ENCODE measurements at places on chromosomes 6 and 20.
A peak's percentile ranks its signal among the peaks of the same experiment; 100 is the strongest.

DNA sequence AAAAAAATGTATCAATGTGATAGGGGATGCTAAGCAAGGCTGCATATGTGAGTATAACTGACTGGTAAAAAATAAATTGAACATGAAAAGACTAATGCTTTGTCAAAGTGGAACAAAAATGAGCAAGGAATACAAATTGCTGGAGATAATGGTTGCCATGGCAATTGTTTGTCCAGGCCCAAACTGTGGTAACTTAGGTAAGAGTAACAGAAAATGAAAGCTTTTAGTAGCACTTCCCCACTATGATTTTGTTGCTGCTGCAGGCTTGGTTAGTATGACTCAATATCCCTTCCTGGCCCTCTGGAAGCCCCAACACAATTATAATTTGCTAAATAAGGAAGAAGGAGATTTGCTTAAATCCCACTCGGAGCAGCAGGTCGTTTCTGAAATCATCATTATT, 577.1 kb downstream of the DOK5 start:
- no peaks in the 10 kb centered on the region for H3K27me3 ChIP-seq
- no peak for DNase-seq
- H3K27ac ChIP-seq, result no peak overlapping the region
- H3K4me1 ChIP-seq, result no peaks in the 10 kb centered on the region
- H3K36me3 ChIP-seq, result no peaks in the 10 kb centered on the region
- no peak overlapping the region for H3K4me3 ChIP-seq

- no peak for DNase-seq
- no peaks in the 10 kb centered on the region for H3K27me3 ChIP-seq
- no peaks in the 10 kb centered on the region for H3K4me1 ChIP-seq
- H3K36me3 ChIP-seq, result no peaks in the 10 kb centered on the region
Observed at GRCh38 chr6:139126255-139126654, 8.6 kb upstream of the HECA start.

GRCh38 chr6:111381123-111381522, 101.9 kb downstream of the REV3L start:
- no peak overlapping the region for H3K27ac ChIP-seq
- H3K36me3 ChIP-seq, result peaks cover 6% of the 10 kb centered on the region
- DNase-seq, result no peak
- no peaks in the 10 kb centered on the region for H3K4me1 ChIP-seq
- H3K4me3 ChIP-seq, result no peak overlapping the region

DNA sequence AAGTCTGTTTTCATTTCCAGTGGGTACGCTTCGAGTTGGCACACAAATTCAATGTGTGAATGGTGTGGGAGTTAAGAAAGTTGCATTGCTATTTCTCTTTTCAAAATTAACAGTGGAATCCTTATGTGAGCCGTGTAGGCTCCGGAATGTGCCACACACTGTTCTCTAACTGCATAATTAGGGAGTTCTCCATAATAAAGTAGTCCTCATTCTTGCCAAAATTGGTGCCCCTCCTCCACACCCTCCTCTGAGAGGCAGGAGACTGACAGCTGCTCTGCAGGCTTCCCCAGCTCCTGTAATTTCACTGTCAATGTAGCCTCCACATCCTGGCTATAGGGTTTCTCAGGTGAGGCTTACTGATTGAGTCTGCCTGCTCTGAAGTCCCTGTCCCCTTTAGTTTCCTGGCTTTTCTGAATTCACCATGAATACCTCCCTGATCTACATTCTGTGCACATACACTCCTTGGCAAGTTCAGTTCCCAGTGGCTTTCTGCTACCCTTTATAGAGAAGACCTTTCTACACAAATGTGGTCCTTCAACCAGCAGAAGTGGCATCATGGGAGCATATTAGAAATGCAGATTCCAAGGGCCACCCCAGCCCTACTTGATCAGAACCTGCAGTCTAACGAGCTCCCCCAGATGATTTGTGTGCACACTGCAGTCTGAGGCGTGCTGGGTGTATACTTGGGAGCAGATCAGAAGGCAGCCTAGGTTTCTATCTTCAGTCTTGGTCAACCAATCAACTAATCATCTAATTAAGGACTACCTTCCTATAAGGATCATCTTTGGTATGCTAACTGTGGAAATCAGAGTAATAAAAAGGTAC, 19.9 kb upstream of the CCN6 start:
- no peak overlapping the region for H3K4me3 ChIP-seq
- H3K27me3 ChIP-seq, result no peaks in the 10 kb centered on the region
- DNase-seq, result no peak

DNA sequence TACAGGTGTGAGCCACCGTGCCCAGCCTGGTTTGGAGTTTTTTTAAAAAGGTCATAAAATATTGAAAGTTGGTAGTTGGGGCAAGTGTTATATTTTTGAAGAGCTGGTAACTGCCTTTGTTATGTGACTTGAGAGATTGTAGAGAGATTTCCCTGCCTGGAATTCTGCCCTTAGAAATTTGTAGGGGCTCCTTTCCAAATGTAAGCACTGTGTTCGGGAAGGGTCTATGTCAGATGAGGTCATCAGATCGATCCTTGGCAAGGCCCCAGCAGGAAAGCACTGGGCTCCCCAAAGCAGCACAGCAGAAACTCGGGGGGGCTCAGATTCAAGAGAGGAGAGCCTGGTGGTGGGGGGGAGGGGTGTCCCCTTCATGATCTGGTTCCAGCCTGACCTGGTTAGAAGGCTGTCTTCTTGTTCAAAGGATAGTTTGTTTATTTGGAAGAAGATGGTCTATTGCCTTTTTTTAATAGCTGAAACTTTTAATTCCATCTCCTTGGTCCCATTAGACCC, 220.2 kb downstream of the UST start:
- H3K4me1 ChIP-seq, result peaks cover 26% of the 10 kb centered on the region
- H3K27ac ChIP-seq, result no peak overlapping the region
- no peak overlapping the region for H3K4me3 ChIP-seq
- DNase-seq, result no peak
- H3K27me3 ChIP-seq, result no peaks in the 10 kb centered on the region

DNA sequence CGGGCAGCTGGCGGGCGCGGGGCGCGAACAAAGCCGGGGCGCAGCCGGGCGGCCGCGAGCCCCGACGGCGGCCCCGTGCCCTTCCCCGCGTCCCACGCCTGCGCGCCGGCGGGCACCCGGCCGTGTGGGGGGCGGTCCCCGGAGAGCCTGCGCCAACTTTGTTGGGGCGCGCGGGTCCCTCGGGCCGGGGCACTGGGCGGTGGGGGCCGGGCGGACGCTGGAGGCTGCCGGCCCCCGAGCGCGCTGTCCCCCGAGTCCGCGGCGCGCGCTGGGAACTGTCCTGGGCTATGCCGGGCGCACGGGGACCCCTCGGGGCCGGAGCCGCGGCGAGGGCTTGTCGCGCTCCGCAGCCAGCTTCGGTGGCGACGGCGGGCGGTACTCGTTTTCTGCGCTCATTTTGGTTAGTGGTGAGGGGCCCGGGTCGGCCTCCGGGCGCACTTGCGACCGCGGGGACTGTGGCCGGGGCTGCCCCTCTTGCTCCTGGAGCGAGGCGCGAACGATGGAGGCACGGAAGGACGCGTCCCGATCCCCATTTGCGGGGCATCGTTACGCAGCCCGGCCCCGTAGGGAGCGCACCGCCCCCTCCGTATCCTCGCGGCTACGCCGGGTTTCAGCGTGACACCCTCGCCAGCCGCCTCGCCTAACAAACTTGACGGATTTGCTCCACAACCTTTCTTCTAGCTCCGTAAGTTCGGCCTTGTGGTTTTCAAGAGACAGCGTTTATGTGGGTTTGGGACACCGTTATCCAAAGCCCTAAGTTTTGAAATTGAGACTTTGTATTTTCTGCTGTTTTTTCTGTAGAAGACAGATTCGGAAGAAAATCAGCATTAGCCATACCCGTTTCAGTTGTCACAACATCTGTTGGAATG, 622 bp downstream of the SS18L1 start:
- H3K27ac ChIP-seq, result peak overlapping the region; percentile 81
- peaks cover 14% of the 10 kb centered on the region for H3K4me1 ChIP-seq

DNA sequence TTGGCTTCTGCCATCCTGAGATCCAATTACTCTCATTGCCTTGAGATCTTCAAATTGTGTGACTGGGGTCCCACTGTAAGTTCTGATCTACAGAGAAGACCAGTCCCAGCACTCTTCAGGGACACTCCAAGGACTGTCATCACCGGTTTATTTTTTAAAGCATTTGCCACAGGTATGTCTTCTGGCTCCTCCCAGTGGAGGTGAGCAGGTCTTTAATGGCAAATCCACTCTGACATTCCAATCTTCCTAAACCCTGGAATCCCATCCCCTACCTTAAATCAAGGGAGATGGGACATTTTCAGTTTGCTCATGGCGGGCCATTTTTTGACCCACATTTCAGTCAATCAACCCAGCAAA, 35.2 kb upstream of the IYD start:
- no peak overlapping the region for H3K27ac ChIP-seq
- no peak overlapping the region for H3K4me3 ChIP-seq
- no peaks in the 10 kb centered on the region for H3K27me3 ChIP-seq
- no peak for DNase-seq

DNA sequence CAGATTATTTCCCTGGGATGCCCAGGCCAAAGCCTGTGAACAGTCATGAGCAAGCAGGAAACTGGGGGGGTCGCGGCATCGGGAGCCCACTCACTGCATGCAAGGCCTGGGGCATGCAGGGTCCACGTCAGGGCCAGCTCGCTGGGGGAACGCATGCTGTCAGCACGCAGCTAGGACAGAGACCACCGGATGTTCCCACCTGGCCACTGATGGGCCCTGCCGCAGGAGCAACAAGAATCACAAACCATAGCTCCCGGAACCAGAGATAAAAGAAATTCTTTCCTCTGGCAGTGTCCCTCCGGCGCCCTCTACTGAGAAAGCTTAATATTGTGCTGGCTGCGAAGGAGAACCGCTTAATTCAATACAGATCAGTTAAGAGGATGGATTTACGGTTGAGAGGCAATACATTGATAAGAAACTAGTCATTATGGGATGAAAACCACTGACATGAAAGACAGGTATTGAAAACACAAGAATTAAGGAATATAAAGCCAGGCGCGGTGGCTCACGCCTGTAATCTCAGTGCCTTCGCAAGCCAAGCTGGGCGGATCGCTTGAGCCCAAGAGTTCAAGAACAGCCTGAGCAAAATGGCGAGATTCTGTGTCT, 32.6 kb downstream of the C6orf15 start:
- H3K4me1 ChIP-seq, result peaks cover 3% of the 10 kb centered on the region
- H3K4me3 ChIP-seq, result no peak overlapping the region
- peak; percentile 65 for DNase-seq
- no peaks in the 10 kb centered on the region for H3K36me3 ChIP-seq

- H3K27me3 ChIP-seq, result no peaks in the 10 kb centered on the region
- H3K4me1 ChIP-seq, result peaks cover 18% of the 10 kb centered on the region
- peaks cover 42% of the 10 kb centered on the region for H3K36me3 ChIP-seq
- H3K4me3 ChIP-seq, result no peak overlapping the region
- H3K27ac ChIP-seq, result peak overlapping the region; percentile 39
Observed at GRCh38 chr6:41939176-41939847, 2.3 kb downstream of the CCND3 start.

GRCh38 chr6:15977050-15977449, 151.8 kb upstream of the MYLIP start:
- H3K27me3 ChIP-seq, result no peaks in the 10 kb centered on the region
- H3K27ac ChIP-seq, result no peak overlapping the region
- no peak overlapping the region for H3K4me3 ChIP-seq
- no peaks in the 10 kb centered on the region for H3K4me1 ChIP-seq
- no peaks in the 10 kb centered on the region for H3K36me3 ChIP-seq

- no peaks in the 10 kb centered on the region for H3K36me3 ChIP-seq
- no peak overlapping the region for H3K27ac ChIP-seq
- no peak for DNase-seq
- peaks cover 4% of the 10 kb centered on the region for H3K4me1 ChIP-seq
- H3K4me3 ChIP-seq, result no peak overlapping the region
Observed at GRCh38 chr6:134535831-134536230, 217.9 kb upstream of the SGK1 start.

GRCh38 chr20:3398681-3399252, 8.7 kb downstream of the DNAAF9 start:
- no peak for DNase-seq
- H3K27me3 ChIP-seq, result no peaks in the 10 kb centered on the region
- H3K36me3 ChIP-seq, result no peaks in the 10 kb centered on the region
- no peak overlapping the region for H3K4me3 ChIP-seq
- H3K4me1 ChIP-seq, result no peaks in the 10 kb centered on the region

DNA sequence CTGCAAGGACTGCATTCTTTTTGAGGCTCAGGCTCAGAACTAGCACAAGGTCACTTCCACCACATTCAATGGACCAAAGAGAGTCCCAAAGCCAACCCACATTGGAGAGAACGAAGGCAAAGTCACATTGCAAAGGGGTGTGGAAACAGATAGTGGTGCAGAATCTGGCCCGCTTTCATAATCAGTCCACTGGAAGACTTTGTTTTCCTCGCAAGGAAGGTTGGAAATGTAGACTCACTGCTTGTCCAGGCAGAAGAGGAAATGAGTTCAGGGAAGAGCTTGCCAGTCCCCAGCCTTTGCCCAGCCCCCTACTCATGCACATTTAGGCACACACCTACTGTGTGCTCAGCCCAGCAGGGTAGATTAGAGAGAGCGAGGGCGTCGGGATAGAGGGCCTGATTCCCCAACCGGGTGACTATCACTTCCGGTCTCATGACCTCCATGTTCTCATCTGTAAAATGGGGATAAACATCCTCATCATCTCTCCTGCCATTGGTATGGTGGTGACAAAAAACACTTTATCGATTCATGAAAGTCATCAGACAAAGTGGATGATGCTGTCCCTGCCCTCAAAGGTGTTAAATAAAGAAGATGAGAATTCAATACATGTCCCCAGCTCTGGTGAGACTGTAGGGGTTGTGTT, 24.3 kb upstream of the CCN5 start:
- no peaks in the 10 kb centered on the region for H3K36me3 ChIP-seq
- DNase-seq, result no peak
- H3K27me3 ChIP-seq, result no peaks in the 10 kb centered on the region
- peaks cover 6% of the 10 kb centered on the region for H3K4me1 ChIP-seq
- no peak overlapping the region for H3K27ac ChIP-seq
- H3K4me3 ChIP-seq, result no peak overlapping the region

- DNase-seq, result no peak
- H3K27me3 ChIP-seq, result peaks cover 5% of the 10 kb centered on the region
- no peak overlapping the region for H3K27ac ChIP-seq
- H3K4me3 ChIP-seq, result peak overlapping the region; percentile 10
- H3K36me3 ChIP-seq, result no peaks in the 10 kb centered on the region
Observed at GRCh38 chr6:44076356-44077213, 50.7 kb downstream of the MRPL14 start.

GRCh38 chr20:38135651-38136420, 29.2 kb downstream of the TGM2 start:
- no peak overlapping the region for H3K27ac ChIP-seq
- H3K27me3 ChIP-seq, result no peaks in the 10 kb centered on the region
- H3K4me1 ChIP-seq, result no peaks in the 10 kb centered on the region
- no peak for DNase-seq
- no peak overlapping the region for H3K4me3 ChIP-seq

- H3K4me1 ChIP-seq, result peaks cover 2% of the 10 kb centered on the region
- no peaks in the 10 kb centered on the region for H3K27me3 ChIP-seq
- H3K27ac ChIP-seq, result no peak overlapping the region
Observed at GRCh38 chr6:34277763-34278112, 28.9 kb upstream of the SMIM29 start.

Measured in neuronal stem cell (in vitro differentiated cells).